ENCODE measurements at places on chromosomes 6 and 20. TPM values are rescaled to one million over a fixed set of nuclear protein-coding genes. Genes with fewer than 3 reads are reported as not detected.

GRCh38 chr6:50979171-50979525 is 160.5 kb downstream of the TFAP2B start:
- H3K36me3 ChIP-seq: no peaks in the 10 kb centered on the region
- H3K27me3 ChIP-seq: no peaks in the 10 kb centered on the region
- H3K4me3 ChIP-seq: no peak overlapping the region
- H3K4me1 ChIP-seq: no peaks in the 10 kb centered on the region
- no peak for DNase-seq

DNA sequence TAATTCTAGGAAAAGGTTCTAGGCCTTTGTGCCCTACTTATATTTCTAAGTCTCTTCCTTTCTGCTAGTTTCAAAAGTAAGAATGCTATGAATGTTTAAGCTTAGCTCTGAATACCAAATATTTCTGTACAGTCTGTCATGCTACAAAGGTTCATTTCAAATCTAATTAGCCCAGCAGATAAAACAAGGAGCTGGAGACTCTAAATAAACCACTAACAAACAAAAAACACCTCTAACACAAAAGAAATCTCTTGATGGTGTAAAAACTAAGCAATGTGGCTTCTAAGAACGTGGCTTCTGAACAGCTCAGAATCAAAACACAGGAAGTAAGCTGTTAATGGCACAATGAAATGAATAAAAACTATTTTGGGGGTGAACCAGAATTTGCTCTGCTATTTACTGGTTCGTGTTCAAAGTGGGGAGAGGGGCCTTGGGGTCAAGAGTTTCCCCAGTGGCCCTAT is 198.3 kb downstream of the BCAS1 start:
- no peaks in the 10 kb centered on the region for H3K36me3 ChIP-seq
- no peak for DNase-seq
- no peaks in the 10 kb centered on the region for H3K27me3 ChIP-seq

DNA sequence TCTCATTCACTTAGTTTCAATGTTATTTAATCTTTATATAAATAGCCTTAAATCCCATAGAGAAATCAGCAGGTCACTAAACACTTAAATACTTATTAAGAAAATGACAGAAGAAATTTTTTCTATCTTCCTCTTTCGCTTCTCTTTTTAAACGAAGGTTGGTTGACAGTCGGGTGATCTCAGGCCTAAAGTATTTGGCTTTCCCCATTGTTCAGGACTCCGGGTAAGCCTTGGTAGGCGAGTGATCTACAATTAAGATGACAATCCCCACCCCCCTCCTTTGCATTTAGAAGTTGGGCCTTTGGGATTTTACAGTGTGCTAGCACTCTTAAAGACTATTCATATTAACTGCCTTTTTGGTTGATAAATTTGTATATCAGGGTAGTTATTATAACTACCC is 19.7 kb upstream of the UTRN start:
- H3K36me3 ChIP-seq: no peaks in the 10 kb centered on the region
- peak; percentile 28 for DNase-seq
- H3K4me3 ChIP-seq: no peak overlapping the region
- no peaks in the 10 kb centered on the region for H3K27me3 ChIP-seq
- H3K27ac ChIP-seq: no peak overlapping the region

DNA sequence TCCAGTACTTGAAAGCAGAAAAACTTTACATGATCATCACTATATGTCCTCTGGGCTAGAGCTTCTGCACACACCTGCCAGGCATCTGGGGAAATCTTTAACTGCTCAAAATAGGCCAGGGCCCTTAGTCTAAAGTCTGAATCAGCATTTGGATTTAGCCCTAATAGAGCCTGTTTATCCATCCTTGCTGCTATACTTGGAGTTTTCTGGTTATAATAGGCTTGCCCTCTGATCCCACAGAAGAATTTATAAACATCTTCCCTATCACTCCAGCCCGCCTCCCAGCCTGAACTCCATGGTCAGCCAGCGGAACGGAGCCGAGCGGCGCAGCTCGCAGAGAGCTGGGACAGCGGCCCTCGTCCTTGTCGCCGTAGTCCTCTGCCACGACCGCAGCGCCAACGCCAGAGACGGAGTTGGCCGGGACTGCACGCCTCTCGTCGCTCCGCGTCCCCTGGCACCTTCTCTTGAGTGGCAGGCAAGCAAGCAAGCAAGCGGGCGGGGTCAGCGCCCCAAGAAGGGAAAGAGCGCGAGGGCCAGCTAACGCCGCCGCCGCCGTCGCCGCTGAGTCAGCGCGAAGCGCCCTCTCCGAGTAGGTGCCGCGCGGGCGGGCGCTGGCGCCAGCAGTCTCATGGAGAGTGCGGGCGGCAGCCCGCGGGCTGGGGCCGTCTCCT is 25.4 kb upstream of the ASIP start:
- H3K4me1 ChIP-seq: no peaks in the 10 kb centered on the region
- no peak overlapping the region for H3K4me3 ChIP-seq
- H3K36me3 ChIP-seq: no peaks in the 10 kb centered on the region
- DNase-seq: no peak
- H3K27me3 ChIP-seq: no peaks in the 10 kb centered on the region

- no peak overlapping the region for H3K27ac ChIP-seq
- H3K27me3 ChIP-seq: no peaks in the 10 kb centered on the region
- no peak overlapping the region for H3K4me3 ChIP-seq
Observed at GRCh38 chr6:151698931-151699700, 108.4 kb upstream of the ESR1 start.

GRCh38 chr20:34978092-34978744 is 22.6 kb downstream of the MYH7B start:
- H3K4me1 ChIP-seq: no peaks in the 10 kb centered on the region
- H3K27ac ChIP-seq: no peak overlapping the region
- H3K36me3 ChIP-seq: no peaks in the 10 kb centered on the region
- H3K4me3 ChIP-seq: no peak overlapping the region

- H3K27ac ChIP-seq: no peak overlapping the region
- no peak overlapping the region for H3K4me3 ChIP-seq
- DNase-seq: no peak
- no peaks in the 10 kb centered on the region for H3K36me3 ChIP-seq
Observed at GRCh38 chr20:8366303-8366923, 234.3 kb downstream of the PLCB1 start.

GRCh38 chr20:51586005-51586440 is 43.5 kb upstream of the NFATC2 start:
- H3K4me3 ChIP-seq: no peak overlapping the region
- no peaks in the 10 kb centered on the region for H3K36me3 ChIP-seq
- H3K27me3 ChIP-seq: peaks cover 3% of the 10 kb centered on the region
- H3K4me1 ChIP-seq: no peaks in the 10 kb centered on the region

DNA sequence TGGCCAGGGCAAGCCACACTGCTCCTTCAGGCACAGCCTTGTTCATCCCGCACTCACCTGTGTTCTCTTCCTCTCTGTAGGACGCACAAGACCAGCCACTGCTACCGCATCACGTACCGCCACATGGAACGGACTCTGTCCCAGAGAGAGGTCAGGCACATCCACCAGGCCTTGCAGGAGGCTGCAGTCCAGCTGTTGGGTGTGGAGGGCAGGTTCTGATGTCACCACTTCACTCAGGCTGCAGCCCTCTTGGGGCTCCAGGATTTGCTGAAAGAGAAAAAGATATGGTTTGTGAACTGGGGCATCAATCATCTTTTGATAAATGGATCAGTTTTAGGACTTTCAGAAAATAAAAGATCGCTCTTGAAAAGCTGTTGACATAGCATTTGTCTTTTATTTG is 235.5 kb downstream of the NRN1 start:
- no peaks in the 10 kb centered on the region for H3K36me3 ChIP-seq
- no peaks in the 10 kb centered on the region for H3K27me3 ChIP-seq
- no peak overlapping the region for H3K27ac ChIP-seq

GRCh38 chr20:23492292-23492691 is 1.4 kb downstream of the CST8 start:
- peaks cover 4% of the 10 kb centered on the region for H3K4me1 ChIP-seq
- H3K27ac ChIP-seq: no peak overlapping the region
- no peaks in the 10 kb centered on the region for H3K36me3 ChIP-seq
- no peak for DNase-seq

- no peak for DNase-seq
- no peaks in the 10 kb centered on the region for H3K36me3 ChIP-seq
- H3K27ac ChIP-seq: no peak overlapping the region
- no peaks in the 10 kb centered on the region for H3K27me3 ChIP-seq
- H3K4me3 ChIP-seq: no peak overlapping the region
- H3K4me1 ChIP-seq: no peaks in the 10 kb centered on the region
Observed at GRCh38 chr6:169959136-169960002, 207.9 kb downstream of the ERMARD start.

GRCh38 chr6:137216875-137217553 is 2.2 kb downstream of the IFNGR1 start:
- H3K27me3 ChIP-seq: no peaks in the 10 kb centered on the region
- peak overlapping the region; percentile 91 for H3K4me3 ChIP-seq
- H3K27ac ChIP-seq: peak overlapping the region; percentile 94
- H3K36me3 ChIP-seq: peaks cover under 1% of the 10 kb centered on the region

GRCh38 chr6:138999949-139000725 is 12.1 kb upstream of the REPS1 start:
- no peaks in the 10 kb centered on the region for H3K4me1 ChIP-seq
- H3K27ac ChIP-seq: no peak overlapping the region
- DNase-seq: no peak
- no peak overlapping the region for H3K4me3 ChIP-seq
- no peaks in the 10 kb centered on the region for H3K27me3 ChIP-seq

GRCh38 chr20:8242066-8242465 is 110.0 kb downstream of the PLCB1 start:
- H3K4me3 ChIP-seq: no peak overlapping the region
- H3K27ac ChIP-seq: no peak overlapping the region
- no peak for DNase-seq

- H3K4me1 ChIP-seq: peaks cover 20% of the 10 kb centered on the region
- no peaks in the 10 kb centered on the region for H3K36me3 ChIP-seq
- no peaks in the 10 kb centered on the region for H3K27me3 ChIP-seq
- no peak overlapping the region for H3K4me3 ChIP-seq
- no peak for DNase-seq
Observed at GRCh38 chr6:1479095-1479494, 89.7 kb downstream of the FOXF2 start.

GRCh38 chr6:43972179-43972912 is 154.9 kb downstream of the MRPL14 start:
- H3K4me1 ChIP-seq: peaks cover 4% of the 10 kb centered on the region
- no peak for DNase-seq
- H3K27ac ChIP-seq: no peak overlapping the region
- H3K4me3 ChIP-seq: no peak overlapping the region
- H3K36me3 ChIP-seq: no peaks in the 10 kb centered on the region
- H3K27me3 ChIP-seq: no peaks in the 10 kb centered on the region

DNA sequence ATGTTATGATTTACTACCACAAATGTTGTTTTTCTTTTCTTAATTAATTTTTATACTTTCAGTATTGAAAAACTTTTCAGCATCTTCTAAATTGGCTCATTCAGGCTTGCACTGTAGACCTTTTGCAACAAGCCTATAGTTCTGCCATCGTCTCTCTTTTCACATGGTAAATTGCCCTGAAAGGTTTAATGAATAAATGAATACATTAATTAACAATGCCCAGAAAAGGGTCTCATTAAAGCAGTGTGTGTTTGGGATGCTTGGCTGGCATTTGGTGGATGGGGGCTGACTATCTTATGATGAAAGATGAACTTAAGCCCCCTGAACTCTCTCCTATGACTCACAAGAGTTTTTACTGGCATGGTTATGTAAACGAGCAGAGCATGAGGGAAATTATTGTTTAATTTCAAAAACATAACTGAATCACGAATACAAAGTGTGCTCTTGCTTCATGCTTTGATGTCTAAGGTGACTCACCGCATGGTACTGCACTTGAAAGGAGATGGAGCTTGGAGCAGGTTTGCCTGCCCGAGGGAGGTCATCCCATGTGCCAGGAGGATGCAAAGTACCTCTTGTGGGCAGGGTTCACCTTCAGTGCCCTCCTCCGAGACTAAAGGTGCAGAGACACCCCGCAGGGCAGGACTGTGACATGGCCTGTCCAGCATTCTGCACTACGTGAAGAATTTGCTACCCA is 13.8 kb upstream of the PCK1 start:
- H3K27ac ChIP-seq: no peak overlapping the region
- no peak overlapping the region for H3K4me3 ChIP-seq

DNA sequence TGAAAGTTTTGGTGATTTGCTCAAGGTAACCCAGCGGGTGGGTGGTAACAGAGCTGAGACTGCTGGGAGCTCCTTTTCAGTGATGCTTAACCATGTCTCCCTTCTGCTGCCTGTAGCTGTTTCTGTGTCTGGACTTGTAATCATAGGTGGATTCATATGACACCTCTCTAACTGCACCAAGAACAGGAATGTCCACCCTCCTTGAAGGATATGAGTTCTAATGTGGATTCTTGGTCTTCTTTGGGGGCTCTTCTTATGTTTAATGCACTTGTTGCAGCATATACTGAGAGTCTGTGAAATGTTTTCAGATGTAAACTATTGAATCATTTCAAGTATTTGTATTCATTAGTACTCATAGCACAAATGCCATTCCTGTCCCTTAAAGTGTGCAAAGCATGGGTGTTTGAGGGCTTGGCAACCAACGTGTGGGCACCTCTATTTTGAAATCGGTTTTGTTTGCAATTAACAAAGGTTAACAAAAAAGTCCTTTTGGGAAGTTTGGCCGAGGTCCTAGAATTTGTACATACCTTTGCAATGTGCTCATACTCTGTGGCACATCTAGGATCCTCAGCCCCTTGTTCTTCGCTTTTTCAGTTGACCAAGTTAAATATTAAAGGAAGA is 138.0 kb downstream of the SOX4 start:
- no peak overlapping the region for H3K27ac ChIP-seq
- DNase-seq: no peak
- H3K36me3 ChIP-seq: no peaks in the 10 kb centered on the region
- H3K27me3 ChIP-seq: no peaks in the 10 kb centered on the region
- H3K4me3 ChIP-seq: no peak overlapping the region
- no peaks in the 10 kb centered on the region for H3K4me1 ChIP-seq

GRCh38 chr20:37243937-37244571 is 17.6 kb downstream of the GHRH start:
- H3K36me3 ChIP-seq: peaks cover 23% of the 10 kb centered on the region
- H3K4me1 ChIP-seq: no peaks in the 10 kb centered on the region
- no peak for DNase-seq
- no peak overlapping the region for H3K4me3 ChIP-seq
- no peaks in the 10 kb centered on the region for H3K27me3 ChIP-seq

C20orf202 gene
- total RNA-seq: not detected

C20orf96 gene
- 7.4 TPM for total RNA-seq

EPB41L2 gene
- 35.9 TPM for total RNA-seq

SRMS gene
- total RNA-seq: not detected

TMEM151B gene
- total RNA-seq: not detected

ALDH8A1 gene
- 0.66 TPM for total RNA-seq

CST4 gene
- total RNA-seq: not detected

Data from GM12878 (cell line).